COLO829 (cell line): ENCODE measurements at places on chromosomes 16 and 17.

DNA sequence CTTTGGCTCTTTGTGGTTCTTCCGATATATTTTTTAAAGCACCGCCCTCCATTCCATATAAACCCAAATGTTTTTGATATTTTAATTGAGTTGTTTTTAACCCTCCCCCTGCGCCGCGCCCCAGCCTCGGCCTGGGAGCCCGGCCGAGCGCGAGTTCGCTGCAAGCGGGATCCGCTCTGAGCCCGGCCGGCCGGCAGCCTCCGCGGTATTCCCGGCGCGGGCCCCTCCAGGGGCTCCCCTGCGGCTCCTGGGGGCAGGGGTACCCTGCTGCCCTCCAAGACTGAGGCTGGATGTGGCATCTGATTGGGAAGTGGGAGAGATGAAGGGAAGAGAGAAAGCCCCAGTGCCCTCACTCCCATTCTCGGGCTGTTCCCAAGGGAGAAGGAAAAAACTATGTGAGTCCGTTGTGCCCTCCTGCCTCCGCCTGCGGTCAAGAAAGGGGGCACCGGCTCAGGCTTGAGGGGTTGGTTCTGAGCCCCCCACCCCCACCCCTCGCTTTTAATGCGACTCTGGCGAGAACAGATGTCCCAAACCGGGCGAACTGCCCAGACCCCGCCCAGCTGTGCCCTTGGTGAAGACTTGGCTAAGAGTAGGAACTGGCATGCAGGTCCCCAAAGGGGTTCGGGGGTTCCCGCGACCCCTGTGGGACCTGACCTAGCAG is 8.6 kb downstream of the NEUROD2 start:
- no peak for DNase-seq

- DNase-seq, result no peak
These were observed 16.3 kb upstream of the CBFA2T3 start for GRCh38 chr16:88993166-88993761.

- DNase-seq, result no peak
These were observed 46.7 kb downstream of the MGAT5B start for GRCh38 chr17:76914937-76915336.

- no peak for DNase-seq
These were observed 3.6 kb downstream of the GRIN2C start for GRCh38 chr17:74856112-74856511.

DNA sequence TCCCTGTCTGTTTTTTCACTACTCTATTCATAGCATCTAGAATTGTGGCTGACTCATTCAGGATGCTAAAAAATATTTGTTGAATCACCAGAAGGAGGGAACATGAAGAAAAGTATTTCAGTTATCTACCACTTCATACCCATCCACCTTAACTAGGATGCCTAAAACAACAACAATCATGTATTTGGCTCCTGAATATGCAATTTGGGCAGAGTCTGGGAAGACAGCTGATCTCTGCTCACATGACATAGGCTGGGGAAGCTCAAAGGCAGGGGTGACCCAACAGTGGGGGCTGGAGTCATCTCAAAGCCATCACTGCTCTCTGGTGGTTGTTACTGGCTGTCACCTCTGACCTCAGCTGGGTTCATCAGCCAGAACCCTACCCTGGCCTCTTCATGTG is 80.1 kb upstream of the RPL38 start:
- DNase-seq, result no peak

- DNase-seq, result no peak
These were observed 43.6 kb downstream of the NLRC5 start for GRCh38 chr16:57032931-57033330.

DNA sequence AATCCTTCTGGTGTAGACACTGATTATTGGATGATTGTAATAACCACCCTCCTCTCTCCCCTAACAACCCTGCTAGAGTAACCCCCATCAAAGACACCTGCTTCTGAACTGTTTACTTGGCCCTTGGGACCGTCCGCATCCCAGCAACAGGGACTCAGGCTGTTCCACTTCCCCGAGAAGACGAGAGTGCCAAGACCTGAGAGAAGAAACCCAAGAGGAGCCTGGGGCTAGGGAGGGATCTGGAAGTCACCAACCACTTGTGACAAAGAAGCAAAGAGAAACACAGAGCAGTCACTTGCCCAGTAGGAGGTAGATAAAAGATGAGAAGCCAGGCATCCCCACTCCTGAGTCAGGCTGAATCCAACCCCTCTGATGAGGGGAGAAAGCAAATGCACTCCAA is 84.3 kb downstream of the CDH11 start:
- no peak for DNase-seq

DNA sequence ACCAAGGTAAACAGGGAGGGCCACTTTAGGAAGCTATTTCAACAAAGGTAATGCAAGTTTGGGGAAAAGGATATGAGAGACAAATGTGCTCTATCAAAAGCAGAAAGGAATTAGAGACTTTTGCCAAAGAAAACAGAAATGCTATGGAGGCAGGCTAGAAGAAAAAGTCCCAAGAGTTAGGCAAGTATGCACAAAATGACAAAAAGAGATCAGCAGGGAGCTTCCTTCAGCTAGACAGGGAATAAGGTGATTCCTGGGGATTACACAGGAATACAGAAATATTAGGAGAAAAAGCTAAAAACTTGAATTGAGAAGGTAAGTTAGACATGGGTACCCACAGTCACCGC is 2.4 kb downstream of the FXR2 start:
- no peak for DNase-seq

DNA sequence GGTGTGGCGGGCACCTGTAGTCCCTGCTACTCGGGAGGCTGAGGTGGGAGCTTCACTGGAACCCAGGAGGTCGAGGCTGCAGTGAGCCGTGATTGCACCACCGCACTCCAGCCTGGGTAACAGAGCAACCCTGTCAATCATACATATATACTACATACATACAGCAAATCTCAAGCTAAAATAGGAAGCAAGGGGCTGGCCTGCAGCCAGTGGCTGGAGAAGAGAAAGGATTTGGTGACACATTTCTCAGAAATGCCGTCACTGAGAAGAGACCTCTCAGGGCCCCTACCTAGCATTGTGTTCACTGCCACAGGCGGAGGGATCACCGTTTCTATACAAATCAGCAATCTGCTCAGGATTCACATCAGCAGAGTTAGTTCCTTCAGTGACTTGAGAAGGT is 16.9 kb downstream of the NARF start:
- no peak for DNase-seq
